Caco-2 (cell line): ENCODE measurements at places on chromosomes 3 and 15. TPM values are rescaled to one million over a fixed set of nuclear protein-coding genes. Genes with fewer than 3 reads are reported as not detected.

CLDND1 gene
- total RNA-seq, result 56.0 TPM in 2 replicates

STRC gene
- total RNA-seq, result 0.07 TPM in 1 of 2 replicates, not detected in the other

LYSMD2 gene
- 0.29 and 0.63 TPM in 2 replicates for total RNA-seq

GPR27 gene
- total RNA-seq, result 0.32 and 0.39 TPM in 2 replicates

DOCK3 gene
- total RNA-seq, result 0.05 and 0.09 TPM in 2 replicates

SLC22A14 gene
- total RNA-seq, result 0.14 and 0.23 TPM in 2 replicates

XYLB gene
- total RNA-seq, result 18.2 and 20.1 TPM in 2 replicates

SLC28A1 gene
- not detected in 2 replicates for total RNA-seq

GRCh38 chr3:157373783-157374182 is 62.9 kb upstream of the PTX3 start:
- peak overlapping the region; percentile 67 for H3K27ac ChIP-seq
- H3K4me3 ChIP-seq, result no peak overlapping the region
- H3K4me1 ChIP-seq, result peaks cover 16% of the 10 kb centered on the region
- DNase-seq, result peak; percentile 52
- no peaks in the 10 kb centered on the region for H3K27me3 ChIP-seq

GRCh38 chr15:81174125-81174791 is 22.4 kb upstream of the IL16 start:
- no peak overlapping the region for H3K4me3 ChIP-seq
- no peak overlapping the region for H3K27ac ChIP-seq
- DNase-seq, result no peak
- H3K4me1 ChIP-seq, result no peaks in the 10 kb centered on the region
- H3K36me3 ChIP-seq, result no peaks in the 10 kb centered on the region

DNA sequence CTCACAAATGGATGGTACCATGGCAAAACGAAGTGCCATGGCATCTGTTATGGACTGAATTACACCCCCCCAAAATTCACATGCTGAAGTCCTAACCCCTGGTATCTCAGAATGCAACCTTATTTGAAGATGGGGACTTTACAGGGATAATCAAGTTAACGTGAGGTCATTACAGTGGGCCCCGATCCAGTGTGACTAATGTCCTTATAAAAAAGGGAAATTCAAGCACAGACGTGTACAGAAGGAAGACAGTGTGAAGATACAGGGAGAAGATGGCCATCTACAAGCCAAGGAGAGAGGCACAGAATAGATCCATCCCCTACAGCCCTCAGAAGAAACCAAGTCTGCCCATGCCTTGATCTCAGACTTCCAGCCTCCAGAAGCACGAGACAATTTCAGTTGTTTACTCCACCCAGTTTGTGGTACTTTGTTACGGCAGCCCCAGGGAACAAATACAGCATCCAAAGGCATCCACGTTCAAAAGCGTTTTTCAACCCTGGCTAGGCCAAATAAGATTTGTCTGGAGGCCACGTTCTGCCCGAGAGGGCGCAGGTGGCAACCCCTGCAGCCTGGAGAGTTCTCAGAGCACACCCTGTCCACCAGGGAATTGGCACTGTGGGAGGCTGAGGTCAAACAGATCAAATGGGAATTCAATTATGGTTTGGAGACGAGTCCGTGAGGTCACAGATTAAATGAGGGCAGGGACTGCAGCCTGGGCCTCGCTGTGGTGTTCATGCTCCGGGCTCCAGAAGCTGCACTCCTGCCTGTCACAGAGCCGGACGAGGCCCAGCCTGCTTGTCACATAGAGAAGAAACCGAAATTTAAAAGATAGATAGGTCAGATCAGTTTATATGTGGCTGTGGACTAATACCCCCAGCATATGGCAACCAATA is 494.8 kb downstream of the SHQ1 start:
- no peak for DNase-seq
- no peak overlapping the region for H3K4me3 ChIP-seq
- no peaks in the 10 kb centered on the region for H3K36me3 ChIP-seq
- H3K4me1 ChIP-seq, result peaks cover 11% of the 10 kb centered on the region
- no peak overlapping the region for H3K27ac ChIP-seq

DNA sequence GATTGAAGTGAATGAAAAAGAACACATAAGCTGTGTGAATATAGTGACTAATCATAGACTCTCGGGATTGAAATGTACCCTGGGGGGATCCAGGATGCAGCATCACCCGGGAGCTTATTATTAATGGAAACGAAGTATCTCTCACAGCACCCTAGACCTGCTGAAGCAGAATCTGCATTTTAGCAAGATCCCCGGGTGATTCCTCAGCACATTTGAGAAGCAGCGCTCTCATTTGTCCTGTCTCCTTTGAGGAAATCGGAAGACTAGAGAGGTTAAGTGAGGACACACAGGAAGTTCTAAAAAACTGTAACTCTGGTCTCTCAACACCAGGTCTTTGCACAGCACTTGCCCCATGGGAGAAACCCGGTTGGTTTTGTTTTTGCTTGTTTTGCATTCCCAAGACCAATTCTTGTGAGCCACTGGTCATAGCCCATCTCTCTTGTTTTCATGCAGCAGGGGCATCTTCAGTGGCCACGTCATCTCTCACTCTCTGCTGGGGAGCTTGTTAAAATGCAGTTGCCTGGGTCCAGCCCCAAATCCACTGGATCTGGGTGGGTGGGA is 30.2 kb downstream of the ZNF710 start:
- H3K27ac ChIP-seq, result no peak overlapping the region
- H3K4me1 ChIP-seq, result peaks cover 42% of the 10 kb centered on the region
- H3K27me3 ChIP-seq, result no peaks in the 10 kb centered on the region
- no peaks in the 10 kb centered on the region for H3K36me3 ChIP-seq
- DNase-seq, result no peak

- H3K36me3 ChIP-seq, result no peaks in the 10 kb centered on the region
- no peak overlapping the region for H3K27ac ChIP-seq
- H3K27me3 ChIP-seq, result no peaks in the 10 kb centered on the region
- no peaks in the 10 kb centered on the region; the same call in 1 of the 2 replicates for H3K4me1 ChIP-seq
- no peak overlapping the region for H3K4me3 ChIP-seq
These were observed 219.0 kb downstream of the ITPR1 start for GRCh38 chr3:4712109-4712508.

DNA sequence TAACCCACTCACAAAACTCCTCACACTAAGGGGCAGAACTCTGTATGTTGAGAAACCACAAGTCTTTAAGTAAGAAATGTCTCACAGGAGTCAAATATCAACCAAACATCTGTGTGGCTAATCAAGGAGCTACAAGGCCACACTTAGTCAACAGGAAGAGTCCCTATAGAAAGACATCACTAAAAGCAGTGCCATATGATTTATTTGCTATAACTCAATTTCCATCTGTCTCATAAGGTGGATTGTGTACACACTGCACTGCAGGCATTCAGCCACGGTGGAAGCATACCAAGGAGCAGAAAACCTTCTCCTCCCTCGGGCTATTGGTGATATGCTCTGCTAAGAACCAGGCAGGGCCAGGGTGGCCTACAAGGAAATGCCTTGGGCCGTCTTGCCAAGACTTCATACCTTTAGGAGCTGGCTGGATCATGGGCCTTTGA is 197.6 kb upstream of the CFAP20DC start:
- no peaks in the 10 kb centered on the region for H3K27me3 ChIP-seq
- DNase-seq, result no peak
- no peaks in the 10 kb centered on the region for H3K36me3 ChIP-seq

DNA sequence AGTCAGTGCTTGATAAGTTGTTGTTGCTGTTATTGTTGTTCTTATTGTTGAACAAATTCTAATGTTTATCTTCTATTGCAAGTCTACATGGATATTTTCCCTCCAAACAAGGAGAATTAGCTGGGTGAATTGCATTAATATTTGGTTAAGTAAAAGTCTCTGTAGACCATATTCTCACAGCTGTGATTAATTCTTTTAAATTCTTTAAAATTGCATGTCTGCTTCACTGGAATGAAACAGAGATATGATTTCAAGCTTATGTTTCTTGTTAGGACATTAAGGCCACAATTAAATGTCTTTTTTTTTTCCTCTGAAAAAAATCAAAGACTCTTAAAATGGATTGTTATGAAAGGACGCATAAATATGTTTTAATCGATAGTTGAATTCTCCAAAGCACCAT is 153.4 kb downstream of the EBLN2 start:
- H3K4me3 ChIP-seq, result no peak overlapping the region
- no peaks in the 10 kb centered on the region for H3K36me3 ChIP-seq
- no peak overlapping the region for H3K27ac ChIP-seq

DNA sequence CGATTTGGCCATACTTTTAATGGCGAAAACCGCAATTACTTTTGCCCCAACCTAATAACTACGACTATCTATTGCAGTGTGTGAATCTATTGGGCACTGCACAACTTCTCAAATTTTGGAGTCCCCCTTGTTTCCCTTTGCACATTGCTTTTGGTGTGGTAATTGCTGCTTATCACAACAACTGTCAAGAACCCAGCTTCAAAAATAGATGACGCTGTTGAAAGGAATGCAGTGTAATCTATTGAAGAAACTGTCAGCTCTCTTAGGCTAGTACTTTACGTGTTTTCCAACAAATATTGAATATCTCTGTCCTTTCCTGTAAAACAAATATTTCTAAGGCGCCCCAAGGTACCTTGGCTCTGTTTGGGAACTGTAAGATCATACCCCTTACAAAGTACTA is 222.8 kb upstream of the UBE2E2 start:
- H3K36me3 ChIP-seq, result no peaks in the 10 kb centered on the region
- H3K4me1 ChIP-seq, result peaks cover 13% of the 10 kb centered on the region
- H3K27me3 ChIP-seq, result no peaks in the 10 kb centered on the region

DNA sequence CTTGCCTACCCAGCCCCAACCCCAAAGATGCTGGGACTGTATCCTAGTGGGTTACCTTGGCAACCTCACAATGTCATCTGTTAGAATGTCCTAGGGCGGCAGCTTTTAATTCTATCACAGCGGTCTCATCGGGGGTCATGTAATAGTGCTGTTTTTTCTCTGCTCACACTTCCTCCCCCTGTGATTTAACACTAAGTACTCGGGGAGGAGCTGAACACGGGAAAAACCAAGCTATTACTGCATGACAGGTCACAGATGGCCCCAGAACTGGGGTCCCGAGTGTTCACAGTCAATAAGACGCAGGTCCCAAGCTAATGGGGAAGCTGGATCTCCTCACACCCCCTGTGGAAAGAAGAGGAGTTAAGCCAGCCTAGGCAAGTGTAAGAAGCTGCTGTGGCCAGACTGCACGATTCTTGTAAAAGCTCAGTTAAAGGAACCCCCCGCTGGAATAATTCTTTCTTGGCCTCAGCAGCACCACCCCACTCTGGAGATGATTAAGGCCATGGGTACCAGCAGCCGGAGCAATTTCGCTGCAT is 2.5 kb upstream of the RFTN1 start:
- no peaks in the 10 kb centered on the region for H3K27me3 ChIP-seq
- H3K36me3 ChIP-seq, result no peaks in the 10 kb centered on the region
- no peak overlapping the region for H3K27ac ChIP-seq
- H3K4me1 ChIP-seq, result peaks cover 7% of the 10 kb centered on the region; the same call in 1 of the 2 replicates
- DNase-seq, result no peak
- no peak overlapping the region for H3K4me3 ChIP-seq

GRCh38 chr3:14843321-14843720 is 24.6 kb downstream of the FGD5 start:
- no peak for DNase-seq
- H3K4me3 ChIP-seq, result no peak overlapping the region
- no peaks in the 10 kb centered on the region for H3K36me3 ChIP-seq
- no peak overlapping the region for H3K27ac ChIP-seq
- no peaks in the 10 kb centered on the region; the same call in 1 of the 2 replicates for H3K27me3 ChIP-seq

- H3K4me3 ChIP-seq, result no peak overlapping the region
- no peaks in the 10 kb centered on the region for H3K27me3 ChIP-seq
- no peak for DNase-seq
- H3K36me3 ChIP-seq, result no peaks in the 10 kb centered on the region
- H3K27ac ChIP-seq, result no peak overlapping the region
These were observed 111.4 kb downstream of the WNT7A start for GRCh38 chr3:13768453-13768852.

DNA sequence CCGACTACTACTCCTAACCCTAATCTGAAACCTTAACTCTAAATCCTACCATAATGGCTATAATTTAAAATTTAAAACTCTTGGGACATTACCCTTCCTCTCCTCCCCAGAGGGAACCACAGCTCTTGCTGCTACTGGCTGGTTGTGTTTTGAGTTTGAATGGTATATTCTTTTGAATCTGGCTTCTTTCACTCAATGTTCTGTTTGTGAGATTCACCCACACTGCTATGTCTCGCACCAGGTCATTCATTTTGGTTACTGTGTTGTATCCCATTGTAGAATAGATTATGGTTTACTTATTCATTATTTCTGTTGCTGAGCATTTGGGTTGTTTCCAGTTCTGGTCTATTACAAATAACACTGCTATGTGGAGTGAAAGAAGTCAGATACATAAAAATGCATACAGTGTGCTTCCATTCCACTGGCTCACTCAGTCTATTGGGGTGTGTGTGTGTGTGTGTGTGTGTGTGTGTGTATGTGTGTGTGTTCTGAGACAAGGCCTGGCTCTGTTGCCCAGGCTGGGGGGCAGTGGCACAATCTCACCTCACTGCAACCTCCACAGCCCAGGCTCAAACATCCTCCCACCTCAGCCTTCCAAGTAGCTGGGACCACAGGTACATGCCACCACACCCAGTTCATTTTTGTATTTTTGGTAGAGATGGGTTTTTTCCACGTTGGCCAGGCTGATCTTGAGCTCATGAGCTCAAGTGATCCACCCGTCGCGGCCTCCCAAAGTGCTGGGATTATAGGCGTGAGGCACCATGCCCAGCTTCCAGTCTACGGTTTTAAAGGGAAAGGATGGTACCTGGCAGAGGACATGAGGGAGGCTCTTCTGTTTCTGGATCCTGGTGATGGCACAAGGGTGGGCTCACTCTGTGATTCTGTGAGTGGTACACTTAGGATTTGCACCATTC is 19.2 kb upstream of the SYNM start:
- no peaks in the 10 kb centered on the region for H3K36me3 ChIP-seq
- DNase-seq, result no peak
- no peaks in the 10 kb centered on the region for H3K27me3 ChIP-seq
- no peak overlapping the region for H3K27ac ChIP-seq
- H3K4me3 ChIP-seq, result no peak overlapping the region
- H3K4me1 ChIP-seq, result no peaks in the 10 kb centered on the region

DNA sequence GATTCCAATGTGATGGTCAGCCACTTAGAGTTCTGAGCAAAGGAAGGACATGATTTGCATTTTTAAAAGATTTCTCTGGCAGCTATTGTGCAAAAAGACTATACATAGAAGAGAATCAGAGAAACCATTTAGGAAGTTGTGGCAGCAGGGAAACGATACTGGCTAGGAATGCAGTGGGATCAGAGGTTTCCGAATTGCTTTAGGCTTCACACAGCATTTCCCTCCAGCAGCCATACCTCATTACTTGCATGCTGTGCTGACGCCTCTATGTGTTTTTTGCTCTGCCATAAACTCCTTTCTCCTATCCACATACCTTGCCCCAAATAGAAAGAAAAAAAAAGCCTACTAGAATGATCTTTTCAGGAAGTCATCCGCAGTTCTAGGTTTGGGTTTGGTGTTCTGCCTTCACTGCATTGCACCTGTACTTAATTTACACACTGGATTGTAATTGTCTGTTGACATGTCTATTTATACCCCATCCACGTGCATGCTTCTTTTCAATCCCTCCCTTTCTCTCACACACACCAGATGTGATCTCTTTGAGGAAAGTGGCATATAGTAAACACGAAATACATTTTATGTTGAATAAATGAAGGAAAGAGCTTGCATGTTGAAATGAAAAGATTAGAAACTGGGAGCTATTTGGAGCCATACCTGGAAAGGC is 860.3 kb upstream of the SEMA6D start:
- no peaks in the 10 kb centered on the region for H3K4me1 ChIP-seq
- no peak for DNase-seq
- H3K27ac ChIP-seq, result no peak overlapping the region
- no peaks in the 10 kb centered on the region for H3K27me3 ChIP-seq
